ENCODE measurements at places on chromosomes 11 and 22. TPM values are rescaled to one million over a fixed set of nuclear protein-coding genes. Genes with fewer than 3 reads are reported as not detected.

DNA sequence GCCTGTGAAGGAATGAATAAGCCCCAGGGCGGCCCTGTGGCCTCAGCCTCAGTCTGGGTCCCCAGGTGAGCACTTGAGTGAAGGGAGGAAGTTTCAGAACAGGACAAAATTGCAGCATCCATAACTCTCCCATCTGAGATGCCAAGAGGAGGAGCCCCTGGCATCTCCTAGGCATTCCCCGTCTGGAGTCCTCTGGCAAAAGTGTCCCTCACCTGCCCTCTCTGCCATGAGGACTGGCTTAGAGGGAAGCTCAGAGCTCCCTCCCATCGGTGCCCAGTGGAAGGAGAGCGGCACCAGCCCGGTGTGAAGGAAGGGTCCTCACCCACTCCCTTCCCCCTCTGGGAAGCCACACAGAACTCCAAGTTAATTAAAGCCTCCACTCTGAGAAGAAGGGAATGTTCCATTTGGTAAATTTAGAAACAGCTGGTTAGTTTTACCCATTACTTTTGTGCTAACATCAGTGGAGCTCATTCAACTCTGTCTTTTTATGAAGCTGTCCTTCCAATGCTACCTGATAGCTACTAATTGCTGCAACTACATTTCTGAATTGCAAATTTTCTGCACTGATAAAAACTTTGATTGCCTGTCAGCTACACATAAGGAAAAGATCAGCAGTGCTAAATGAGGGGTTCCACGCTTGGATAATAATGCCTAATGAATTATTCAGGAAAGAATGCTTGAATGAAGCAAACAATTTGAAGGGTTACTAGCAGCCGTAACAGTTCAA is 123.3 kb upstream of the RCN1 start:
- H3K27me3 ChIP-seq, result no peaks in the 10 kb centered on the region
- no peak overlapping the region for H3K27ac ChIP-seq
- H3K36me3 ChIP-seq, result no peaks in the 10 kb centered on the region
- DNase-seq, result no peak

Gene ADORA2A
- total RNA-seq, result 1.5 TPM

GRCh38 chr22:36141481-36141880 is 19.1 kb downstream of the APOL3 start:
- H3K27ac ChIP-seq, result no peak overlapping the region
- H3K4me3 ChIP-seq, result no peak overlapping the region
- no peaks in the 10 kb centered on the region for H3K27me3 ChIP-seq
- DNase-seq, result no peak

DNA sequence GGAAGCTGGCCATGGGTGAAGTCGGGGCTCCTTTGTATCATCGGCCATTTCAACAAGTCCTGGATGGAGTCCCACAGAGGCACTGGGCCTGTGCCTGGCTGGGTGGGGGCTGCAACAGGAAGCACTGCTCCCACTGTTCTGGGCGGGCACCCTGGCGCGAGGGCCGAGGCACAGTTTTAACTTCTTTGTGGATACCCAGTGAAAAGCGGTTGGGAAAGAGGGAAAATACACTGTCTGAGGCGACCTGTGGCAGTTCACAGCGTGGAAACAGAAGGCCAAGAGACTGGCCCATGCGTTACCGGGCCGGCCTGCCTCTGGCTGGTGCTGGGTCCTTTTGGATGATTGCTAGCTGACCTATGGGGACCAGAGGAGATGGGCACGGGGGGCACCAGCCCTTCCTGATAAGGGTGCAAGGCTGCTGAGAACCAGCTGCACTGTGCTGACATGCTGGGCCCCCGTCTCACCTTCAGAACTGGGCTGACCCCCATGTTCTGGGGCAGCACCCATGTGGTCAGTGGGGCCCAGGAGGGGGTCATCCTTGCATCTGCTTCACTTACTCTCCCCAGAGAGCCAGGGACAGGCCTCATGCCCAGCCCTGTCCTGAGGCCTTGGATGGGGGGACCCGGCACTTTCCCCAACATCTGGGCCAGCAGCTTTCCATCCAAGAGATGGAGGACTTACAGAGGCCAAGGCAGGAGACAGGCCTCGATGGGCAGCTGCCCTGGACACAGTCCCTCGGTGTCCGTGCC is 4.2 kb downstream of the OVOL1 start:
- H3K4me3 ChIP-seq, result no peak overlapping the region
- H3K27ac ChIP-seq, result peak overlapping the region; percentile 87

GRCh38 chr11:66240781-66241136 is 27.7 kb upstream of the RAB1B start:
- no peak for DNase-seq
- H3K27ac ChIP-seq, result no peak overlapping the region
- H3K4me3 ChIP-seq, result no peak overlapping the region
- no peaks in the 10 kb centered on the region for H3K4me1 ChIP-seq
- no peaks in the 10 kb centered on the region for H3K27me3 ChIP-seq

GRCh38 chr11:92811341-92811740 is 158.1 kb upstream of the MTNR1B start:
- no peak overlapping the region for H3K27ac ChIP-seq
- no peaks in the 10 kb centered on the region for H3K27me3 ChIP-seq
- no peaks in the 10 kb centered on the region for H3K4me1 ChIP-seq
- H3K4me3 ChIP-seq, result no peak overlapping the region
- no peaks in the 10 kb centered on the region for H3K36me3 ChIP-seq

GRCh38 chr11:107050121-107050520 is 31.8 kb upstream of the GUCY1A2 start:
- H3K4me1 ChIP-seq, result no peaks in the 10 kb centered on the region
- no peak for DNase-seq
- H3K27ac ChIP-seq, result no peak overlapping the region

Gene SCO2
- 5.8 TPM for total RNA-seq

Gene TRIM48
- not detected for total RNA-seq

Gene BSCL2
- total RNA-seq, result 65.5 TPM

- peak overlapping the region; percentile 96 for H3K27ac ChIP-seq
- no peaks in the 10 kb centered on the region for H3K36me3 ChIP-seq
- peaks cover 63% of the 10 kb centered on the region for H3K4me1 ChIP-seq
- peak overlapping the region; percentile 67 for H3K4me3 ChIP-seq
- DNase-seq, result peak; percentile 43
These were observed 2.7 kb downstream of the AHNAK start for GRCh38 chr11:62543680-62544444.

Gene RAC2
- 27.4 TPM for total RNA-seq

Gene TMEM86A
- total RNA-seq, result 0.89 TPM

GRCh38 chr22:25448435-25449051 is 115.9 kb upstream of the GRK3 start:
- DNase-seq, result peak; percentile 20
- H3K27me3 ChIP-seq, result no peaks in the 10 kb centered on the region
- peaks cover 3% of the 10 kb centered on the region for H3K4me1 ChIP-seq
- H3K4me3 ChIP-seq, result peak overlapping the region; percentile 76

Gene LYVE1
- total RNA-seq, result 29.3 TPM

Gene PRG3
- total RNA-seq, result not detected

Gene SART1
- 40.0 TPM for total RNA-seq

DNA sequence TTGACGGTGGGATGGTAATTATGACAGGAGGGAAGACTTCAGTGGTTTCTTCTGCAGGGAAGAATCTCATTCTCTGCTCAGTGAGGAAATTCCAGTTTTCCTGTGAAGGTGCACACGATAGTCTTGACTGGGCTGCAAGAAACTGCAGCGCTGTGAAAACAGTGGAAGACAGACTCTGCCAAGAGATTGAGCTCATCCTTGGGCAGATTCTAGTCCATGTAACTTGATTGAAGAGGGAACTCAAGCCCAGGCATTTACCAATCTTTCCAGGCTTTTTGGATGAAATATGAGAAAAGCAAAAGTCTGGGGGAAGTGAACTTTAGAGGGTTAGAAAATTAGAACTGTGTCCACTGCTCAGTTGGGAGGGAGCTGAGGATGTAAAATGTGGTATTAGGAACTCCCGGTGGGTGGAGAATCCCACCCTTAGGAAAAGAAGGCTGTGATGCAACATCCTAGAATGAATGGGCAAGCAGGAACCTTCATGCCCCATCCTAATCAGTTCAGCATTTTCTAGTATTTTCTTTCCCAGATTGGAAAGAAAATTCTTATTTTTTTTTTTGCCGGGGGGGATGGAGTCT is 212.6 kb downstream of the DBX1 start:
- H3K27me3 ChIP-seq, result no peaks in the 10 kb centered on the region
- peaks cover 4% of the 10 kb centered on the region for H3K4me1 ChIP-seq
- no peak overlapping the region for H3K27ac ChIP-seq

GRCh38 chr11:120817158-120817557 is 206.7 kb upstream of the TBCEL start:
- H3K36me3 ChIP-seq, result no peaks in the 10 kb centered on the region
- no peak overlapping the region for H3K4me3 ChIP-seq
- no peak overlapping the region for H3K27ac ChIP-seq

DNA sequence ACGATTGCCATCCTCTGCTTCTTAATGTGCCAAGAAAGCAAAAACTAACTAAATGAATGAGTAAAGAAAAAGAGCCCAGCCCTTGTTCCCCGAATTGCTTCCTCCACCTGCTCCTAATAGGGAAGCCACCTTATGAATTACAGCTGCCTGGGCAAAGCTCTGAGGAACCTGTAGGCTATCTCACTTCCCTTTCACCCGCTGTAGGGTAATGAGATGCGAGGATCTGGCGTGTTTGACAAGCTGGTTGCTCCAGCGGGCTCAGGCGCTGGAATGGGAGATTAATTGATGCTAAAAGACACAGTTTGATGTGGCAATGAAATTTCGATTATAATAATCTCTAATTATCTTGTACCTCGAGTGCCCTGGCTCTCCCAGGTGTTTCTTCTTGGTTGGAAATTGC is 256.4 kb downstream of the NTM start:
- H3K4me1 ChIP-seq, result no peaks in the 10 kb centered on the region
- H3K36me3 ChIP-seq, result no peaks in the 10 kb centered on the region
- no peak for DNase-seq

Gene RCOR2
- 4.8 TPM for total RNA-seq

DNA sequence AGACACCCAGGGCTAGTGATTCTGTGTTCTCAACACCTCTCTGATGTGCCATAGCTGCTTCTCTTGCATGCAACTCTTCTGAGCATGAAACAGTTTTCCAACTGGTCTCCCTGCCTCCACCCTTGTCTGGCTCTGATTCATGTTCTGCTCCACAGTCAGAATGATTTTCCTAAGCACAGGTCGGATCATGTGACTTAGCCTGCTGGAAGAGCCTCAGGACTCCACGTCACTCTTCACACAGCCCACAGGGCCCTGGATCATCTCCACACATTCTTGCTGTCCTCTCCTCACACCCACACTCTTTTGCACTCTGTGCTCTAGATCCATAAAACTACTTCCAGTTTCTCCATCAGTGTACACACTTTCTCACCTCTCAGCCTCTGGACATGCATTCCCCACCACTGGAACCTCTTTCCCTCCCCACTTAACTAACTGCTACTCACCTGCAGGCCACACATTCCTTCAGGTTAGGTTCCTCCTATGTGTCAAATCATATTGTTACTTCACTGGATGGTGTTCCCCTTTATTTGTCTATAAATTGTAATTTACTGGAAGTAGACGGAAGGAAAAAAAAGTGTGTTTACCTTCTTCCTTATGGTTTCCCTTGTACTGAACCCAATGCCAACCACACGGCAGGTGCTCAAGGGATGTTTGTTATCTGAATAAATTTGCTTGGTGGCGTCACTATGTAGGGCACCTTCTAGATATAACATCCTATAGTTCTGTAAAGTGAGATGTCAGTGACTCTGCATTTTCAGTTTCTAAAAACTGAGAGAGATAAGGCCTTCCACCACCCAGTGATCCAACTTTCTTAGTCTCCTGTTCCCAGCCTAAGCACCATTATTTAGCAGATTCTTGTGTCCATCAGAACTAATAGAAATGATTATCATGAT is 133.7 kb downstream of the ETS1 start:
- peak overlapping the region; percentile 73 for H3K27ac ChIP-seq
- peak; percentile 61 for DNase-seq
- H3K4me1 ChIP-seq, result peaks cover 29% of the 10 kb centered on the region

Gene RTN4R
- total RNA-seq, result 6.1 TPM

Gene TMA7B
- total RNA-seq, result not detected

Gene EHF
- 316 TPM for total RNA-seq
